ENCODE measurements at places on chromosomes 6 and 20.

GRCh38 chr6:164859816-164860215 is 449.6 kb downstream of the C6orf118 start:
- H3K4me1 ChIP-seq: no peaks in the 10 kb centered on the region
- DNase-seq: no peak
- no peaks in the 10 kb centered on the region for H3K36me3 ChIP-seq

GRCh38 chr20:51159303-51159702 is 136.4 kb upstream of the KCNG1 start:
- no peak overlapping the region for H3K4me3 ChIP-seq
- H3K36me3 ChIP-seq: no peaks in the 10 kb centered on the region
- DNase-seq: no peak
- peaks cover 37% of the 10 kb centered on the region for H3K27me3 ChIP-seq
- H3K4me1 ChIP-seq: peaks cover 3% of the 10 kb centered on the region

DNA sequence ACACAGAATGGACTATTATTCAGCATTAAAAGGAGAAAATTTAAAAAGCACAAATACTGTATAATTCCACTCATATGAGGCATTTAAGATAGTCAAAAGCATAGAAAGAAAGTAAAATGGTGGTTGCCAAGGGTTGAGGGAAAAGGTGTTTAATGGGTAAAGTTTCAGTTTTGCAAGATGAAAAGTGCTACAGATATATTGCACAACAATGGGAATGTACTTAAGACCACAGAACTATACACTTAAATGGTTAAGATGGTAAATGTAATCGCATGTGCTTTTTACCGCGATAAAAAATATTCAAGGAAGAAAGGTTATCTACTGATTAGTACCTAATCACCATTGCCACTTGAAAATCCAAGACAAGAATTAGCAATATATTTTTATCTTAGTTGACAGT is 71.8 kb upstream of the NOX3 start:
- DNase-seq: no peak
- H3K27me3 ChIP-seq: no peaks in the 10 kb centered on the region
- H3K4me1 ChIP-seq: no peaks in the 10 kb centered on the region
- no peak overlapping the region for H3K4me3 ChIP-seq
- no peaks in the 10 kb centered on the region for H3K36me3 ChIP-seq

- H3K27me3 ChIP-seq: peaks cover 9% of the 10 kb centered on the region
- H3K4me3 ChIP-seq: no peak overlapping the region
- DNase-seq: no peak
- H3K36me3 ChIP-seq: no peaks in the 10 kb centered on the region
- no peaks in the 10 kb centered on the region for H3K4me1 ChIP-seq
- no peak overlapping the region for H3K27ac ChIP-seq
These were observed 53.4 kb upstream of the TBXT start for GRCh38 chr6:166221040-166221439.

DNA sequence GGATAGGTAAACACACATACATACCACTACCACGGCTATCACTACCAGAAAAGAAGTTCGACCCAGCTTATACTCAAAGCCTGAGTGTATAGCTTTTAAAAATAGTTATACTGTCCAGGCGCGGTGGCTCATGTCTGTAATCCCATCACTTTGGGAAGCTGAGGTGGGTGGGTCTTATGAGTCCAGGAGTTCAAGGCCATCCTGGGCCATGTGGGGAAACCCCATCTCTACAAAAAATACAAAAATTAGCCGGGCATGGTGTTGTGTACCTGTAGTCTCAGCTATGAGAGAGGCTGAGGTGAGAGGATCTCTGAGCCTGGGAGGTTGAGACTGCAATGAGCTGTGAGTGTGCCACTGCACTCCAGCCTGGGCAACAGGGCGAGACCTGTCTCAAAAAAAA is 32.9 kb downstream of the NKX2-4 start:
- H3K36me3 ChIP-seq: peaks cover 35% of the 10 kb centered on the region
- DNase-seq: no peak
- H3K27ac ChIP-seq: no peak overlapping the region
- H3K27me3 ChIP-seq: no peaks in the 10 kb centered on the region
- H3K4me1 ChIP-seq: no peaks in the 10 kb centered on the region

DNA sequence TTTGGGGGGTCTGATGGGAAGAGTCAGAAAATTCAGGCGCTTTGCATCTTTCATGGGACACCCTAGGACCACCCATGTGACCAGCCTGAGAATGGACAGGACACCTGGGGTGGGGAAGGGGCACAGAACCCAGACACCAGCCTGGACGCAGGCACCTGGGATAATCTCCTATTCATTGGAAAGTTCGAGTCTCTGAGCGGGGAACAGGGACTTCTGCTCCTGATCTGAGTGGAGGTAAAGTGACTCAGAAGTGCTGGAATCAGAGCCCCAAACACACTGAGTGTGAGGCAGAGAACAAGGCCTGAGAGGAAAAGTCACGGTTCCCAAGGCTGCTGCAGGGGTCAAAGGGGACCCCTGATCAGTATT is 1.4 kb downstream of the HLA-B start:
- H3K4me3 ChIP-seq: peak overlapping the region; percentile 65
- no peak overlapping the region for H3K27ac ChIP-seq
- peaks cover 18% of the 10 kb centered on the region for H3K36me3 ChIP-seq
- no peaks in the 10 kb centered on the region for H3K4me1 ChIP-seq

DNA sequence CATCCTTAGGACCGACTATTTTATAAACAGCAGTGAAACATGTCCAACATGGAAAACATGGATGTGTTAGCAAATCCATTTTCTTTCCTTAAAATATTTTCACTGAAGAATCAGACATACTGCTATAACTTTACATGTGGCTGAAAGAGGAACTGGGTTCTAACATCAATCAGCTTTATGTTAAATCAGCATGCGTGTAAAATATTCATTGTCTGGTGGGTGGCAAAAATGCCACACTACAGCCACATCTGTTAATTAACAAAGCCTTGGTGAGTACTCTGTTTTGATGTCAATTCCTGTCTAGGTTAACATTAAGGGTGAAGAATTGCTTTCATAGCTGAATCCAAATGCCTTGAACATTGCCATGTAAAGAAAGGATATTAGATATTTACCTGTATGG is 222.6 kb upstream of the CEP162 start:
- no peaks in the 10 kb centered on the region for H3K4me1 ChIP-seq
- H3K27ac ChIP-seq: no peak overlapping the region
- no peaks in the 10 kb centered on the region for H3K36me3 ChIP-seq
- no peak for DNase-seq
- no peaks in the 10 kb centered on the region for H3K27me3 ChIP-seq

GRCh38 chr6:123393331-123393730 is 243.4 kb downstream of the TRDN start:
- H3K36me3 ChIP-seq: no peaks in the 10 kb centered on the region
- H3K27ac ChIP-seq: no peak overlapping the region
- H3K4me3 ChIP-seq: no peak overlapping the region
- no peak for DNase-seq

DNA sequence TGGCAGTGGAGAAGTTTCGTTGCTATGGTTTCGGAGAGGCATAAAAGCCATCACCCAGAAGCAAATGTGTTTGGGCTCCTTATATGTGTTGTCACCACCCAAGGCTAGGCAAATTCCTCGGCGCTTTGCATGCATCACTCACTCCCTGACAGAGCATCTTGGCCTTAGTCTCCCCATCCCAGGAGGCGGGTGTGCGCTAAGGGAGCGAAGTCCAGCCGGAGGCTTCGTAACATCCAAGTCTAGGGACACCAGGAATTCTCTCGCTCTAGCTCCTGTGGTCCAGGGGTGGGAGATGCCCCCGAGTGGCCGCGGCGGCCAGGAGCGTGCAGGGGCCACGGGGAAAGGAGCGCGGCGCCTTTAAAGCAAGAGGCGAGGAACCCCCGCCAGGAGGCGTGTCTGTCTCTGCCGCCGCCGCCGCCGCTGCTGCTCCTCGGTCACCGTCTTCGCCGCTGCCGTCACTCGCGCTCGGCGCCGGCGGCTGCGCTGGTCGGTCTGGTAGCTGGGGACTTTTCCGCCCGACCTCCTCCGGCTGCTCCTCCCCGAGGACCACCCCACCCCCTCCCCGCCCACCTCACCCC is at the start of gene GRIK2:
Gene GRIK2 (plus strand): TSS at position 458 of the 578 bp plus-strand sequence.
- peak within 1 kb of the TSS; percentile 42 for H3K4me3 ChIP-seq
- DNase-seq: peak; percentile 25
- no peak within 1 kb of the TSS for H3K27ac ChIP-seq
- no peaks in the 10 kb centered on the region for H3K36me3 ChIP-seq
- peaks cover 46% of the 10 kb centered on the region for H3K27me3 ChIP-seq

DNA sequence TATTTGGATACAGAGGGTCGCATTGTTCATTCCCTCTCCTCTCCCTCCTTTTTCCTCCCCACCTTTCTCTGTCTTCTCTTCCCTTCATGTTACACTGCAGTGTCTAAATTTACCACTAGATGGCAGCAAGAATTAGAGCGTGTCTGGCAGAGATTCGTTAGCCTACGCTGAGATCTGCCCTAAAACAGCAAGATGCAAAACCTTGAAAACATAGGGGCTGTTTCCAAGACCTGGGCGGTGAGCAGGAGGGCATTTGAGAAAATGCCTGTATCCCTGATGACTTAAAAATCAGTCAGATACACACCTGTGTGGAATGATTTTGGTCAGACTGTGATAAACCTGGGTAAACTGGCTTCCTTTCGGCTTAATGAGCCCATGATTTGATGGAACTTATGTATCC is 101.5 kb upstream of the ISM1 start:
- peak; percentile 38 for DNase-seq
- H3K36me3 ChIP-seq: peaks cover 51% of the 10 kb centered on the region
- no peaks in the 10 kb centered on the region for H3K27me3 ChIP-seq
- no peak overlapping the region for H3K4me3 ChIP-seq
- H3K4me1 ChIP-seq: no peaks in the 10 kb centered on the region

- H3K4me3 ChIP-seq: peak overlapping the region; percentile 72
- H3K27ac ChIP-seq: peak overlapping the region; percentile 84
- no peaks in the 10 kb centered on the region for H3K4me1 ChIP-seq
- H3K36me3 ChIP-seq: no peaks in the 10 kb centered on the region
- peaks cover 2% of the 10 kb centered on the region for H3K27me3 ChIP-seq
- no peak for DNase-seq
These were observed 19.2 kb upstream of the ZSCAN16 start for GRCh38 chr6:28105245-28105639.

- peaks cover 6% of the 10 kb centered on the region for H3K27me3 ChIP-seq
- no peak overlapping the region for H3K27ac ChIP-seq
- H3K4me3 ChIP-seq: no peak overlapping the region
These were observed 86.0 kb downstream of the PTPN1 start for GRCh38 chr20:50595988-50596693.

- peaks cover 7% of the 10 kb centered on the region for H3K4me1 ChIP-seq
- H3K36me3 ChIP-seq: no peaks in the 10 kb centered on the region
- no peaks in the 10 kb centered on the region for H3K27me3 ChIP-seq
- no peak for DNase-seq
- H3K4me3 ChIP-seq: no peak overlapping the region
These were observed 1090.3 kb upstream of the CITED2 start for GRCh38 chr6:140464720-140465119.

DNA sequence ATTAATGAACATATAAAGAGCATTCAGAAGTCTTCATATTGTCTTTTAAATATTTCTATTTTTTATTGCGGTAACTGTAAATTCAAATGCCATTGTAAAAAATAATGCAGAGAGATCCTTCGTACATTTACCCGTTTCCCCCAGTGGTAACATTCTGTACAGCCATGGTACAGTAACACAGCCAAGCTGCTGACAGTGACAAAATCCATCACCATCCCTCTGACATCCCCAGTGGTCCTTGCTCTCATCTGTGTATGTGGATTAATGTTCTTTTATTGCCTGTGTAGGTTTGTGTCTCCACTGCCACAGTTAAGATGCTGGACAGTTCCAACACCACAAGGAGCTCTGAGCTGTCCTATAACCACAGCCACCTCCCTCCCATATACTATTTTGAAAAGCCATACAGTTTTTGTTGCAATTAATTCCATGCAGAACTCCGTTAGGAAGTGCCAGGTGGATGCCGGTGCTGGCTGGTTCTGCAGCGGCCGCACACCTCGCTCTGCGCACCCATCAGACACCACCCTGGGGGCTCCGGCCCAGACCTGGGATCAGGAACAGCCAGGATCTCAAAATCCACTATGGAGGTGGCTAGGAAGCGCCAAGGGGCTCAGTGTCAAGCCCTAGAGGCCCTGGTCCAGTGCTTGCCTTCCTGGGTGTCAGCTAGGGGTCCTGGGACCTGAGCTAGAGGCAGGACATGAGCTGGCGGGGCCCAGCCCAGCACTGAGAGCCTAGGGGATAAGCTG is 93.1 kb upstream of the PMEPA1 start:
- no peak for DNase-seq
- H3K27me3 ChIP-seq: no peaks in the 10 kb centered on the region
- H3K4me1 ChIP-seq: no peaks in the 10 kb centered on the region
- H3K4me3 ChIP-seq: no peak overlapping the region
- H3K36me3 ChIP-seq: no peaks in the 10 kb centered on the region

DNA sequence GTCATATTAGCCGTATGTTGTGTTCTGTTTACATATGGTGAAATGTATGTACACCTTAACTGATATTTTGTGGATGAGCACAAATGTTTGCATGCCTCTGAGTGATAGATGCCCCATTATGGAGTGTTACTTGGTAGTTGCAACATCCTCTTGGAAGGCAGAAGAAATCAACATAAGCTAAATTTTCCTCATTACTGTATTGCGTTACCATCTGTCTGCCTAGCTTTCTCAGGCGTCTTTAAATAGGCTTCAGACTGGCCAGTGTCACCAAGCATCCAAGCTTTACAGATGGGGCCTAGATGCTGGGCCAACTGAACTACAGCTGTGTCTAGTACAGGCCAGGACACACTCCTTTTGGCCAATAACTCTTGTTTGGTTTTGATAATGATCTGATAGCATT is 250.6 kb downstream of the SAMD5 start:
- H3K27me3 ChIP-seq: no peaks in the 10 kb centered on the region
- DNase-seq: no peak
- no peaks in the 10 kb centered on the region for H3K4me1 ChIP-seq

DNA sequence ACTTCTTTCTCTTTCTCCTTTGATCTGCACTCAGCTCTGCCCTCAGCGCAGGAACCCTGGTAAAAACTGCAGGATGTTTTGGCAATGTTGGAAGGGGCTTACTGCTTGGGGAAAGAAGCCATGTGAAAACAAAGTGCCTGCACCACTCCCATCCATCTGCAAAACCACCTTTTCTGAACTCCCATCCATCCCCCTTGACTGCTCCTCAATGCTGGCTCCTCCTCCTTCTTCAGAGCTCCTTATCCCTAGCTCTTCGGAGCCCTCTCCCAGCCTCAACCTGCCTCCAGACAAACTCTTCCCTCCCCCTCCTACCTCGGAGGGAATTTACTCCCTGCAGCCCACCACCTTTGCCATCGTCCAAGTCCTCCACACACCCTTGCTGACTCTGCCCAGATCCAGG is 4.2 kb upstream of the ZBTB12 start:
- no peaks in the 10 kb centered on the region for H3K36me3 ChIP-seq
- H3K27me3 ChIP-seq: peaks cover 6% of the 10 kb centered on the region
- DNase-seq: no peak
- no peak overlapping the region for H3K4me3 ChIP-seq

DNA sequence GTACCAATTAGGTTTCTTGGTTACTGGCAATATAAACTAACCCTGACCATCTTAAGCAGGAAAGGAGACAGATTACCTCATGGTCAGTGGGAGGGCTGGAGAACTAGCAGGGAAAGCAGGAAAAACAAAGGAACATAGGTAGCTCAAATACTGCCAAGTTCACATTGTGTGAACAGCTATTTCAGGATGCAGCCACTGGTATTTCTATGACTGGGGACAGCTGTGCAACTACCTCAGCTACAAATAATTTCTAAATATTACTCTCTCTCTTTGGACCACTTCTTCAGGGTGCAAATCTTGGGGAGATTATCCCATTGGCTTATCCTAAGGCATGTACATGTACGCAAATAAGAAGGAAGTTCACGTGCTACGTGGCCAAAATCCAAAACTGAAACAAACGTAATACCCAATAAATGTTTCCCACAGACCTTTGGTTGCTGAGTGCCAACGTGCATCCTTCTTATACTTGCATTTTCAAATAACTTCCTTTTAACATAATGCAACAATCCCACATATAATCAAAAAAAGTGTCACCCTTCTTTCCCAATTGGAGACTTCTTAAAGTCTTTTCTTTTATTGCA is 180.9 kb downstream of the PHF3 start:
- H3K4me1 ChIP-seq: no peaks in the 10 kb centered on the region
- H3K27ac ChIP-seq: no peak overlapping the region
- H3K27me3 ChIP-seq: no peaks in the 10 kb centered on the region
- DNase-seq: no peak
